AG04450 (cell line): ENCODE measurements at places on chromosomes 7 and 10. TPM values are rescaled to one million over a fixed set of nuclear protein-coding genes. Genes with fewer than 3 reads are reported as not detected.

The LIPJ gene
- polyA plus RNA-seq = not detected in 2 replicates

The NUPR2 gene
- not detected in 2 replicates for polyA plus RNA-seq

The LRRN3 gene
- 8.3 and 12.0 TPM in 2 replicates for polyA plus RNA-seq

The ACTL6B gene
- polyA plus RNA-seq = not detected in 2 replicates

The SEMA3E gene
- 0.02 and 0.06 TPM in 2 replicates for polyA plus RNA-seq

The CLDN4 gene
- polyA plus RNA-seq = 0.15 and 0.16 TPM in 2 replicates

The ABCB1 gene
- polyA plus RNA-seq = 2.9 and 4.1 TPM in 2 replicates

The STEAP2 gene
- polyA plus RNA-seq = 5.4 and 6.4 TPM in 2 replicates

The ANKRD22 gene
- 0.05 TPM in 1 of 2 replicates, not detected in the other for polyA plus RNA-seq

The NPSR1 gene
- polyA plus RNA-seq = not detected in 2 replicates

The STOX1 gene
- 0.07 and 0.12 TPM in 2 replicates for polyA plus RNA-seq

The ZNF804B gene
- polyA plus RNA-seq = not detected in 2 replicates

The AVL9 gene
- polyA plus RNA-seq = 17.4 and 21.7 TPM in 2 replicates
